CD4-positive, alpha-beta T cell treated with Interleukin-17A for 1 hour (primary cell): ENCODE measurements at places on chromosomes 13 and 19.

- DNase-seq = no peak
Observed at GRCh38 chr19:8905342-8905741, 73.2 kb downstream of the MBD3L1 start.

DNA sequence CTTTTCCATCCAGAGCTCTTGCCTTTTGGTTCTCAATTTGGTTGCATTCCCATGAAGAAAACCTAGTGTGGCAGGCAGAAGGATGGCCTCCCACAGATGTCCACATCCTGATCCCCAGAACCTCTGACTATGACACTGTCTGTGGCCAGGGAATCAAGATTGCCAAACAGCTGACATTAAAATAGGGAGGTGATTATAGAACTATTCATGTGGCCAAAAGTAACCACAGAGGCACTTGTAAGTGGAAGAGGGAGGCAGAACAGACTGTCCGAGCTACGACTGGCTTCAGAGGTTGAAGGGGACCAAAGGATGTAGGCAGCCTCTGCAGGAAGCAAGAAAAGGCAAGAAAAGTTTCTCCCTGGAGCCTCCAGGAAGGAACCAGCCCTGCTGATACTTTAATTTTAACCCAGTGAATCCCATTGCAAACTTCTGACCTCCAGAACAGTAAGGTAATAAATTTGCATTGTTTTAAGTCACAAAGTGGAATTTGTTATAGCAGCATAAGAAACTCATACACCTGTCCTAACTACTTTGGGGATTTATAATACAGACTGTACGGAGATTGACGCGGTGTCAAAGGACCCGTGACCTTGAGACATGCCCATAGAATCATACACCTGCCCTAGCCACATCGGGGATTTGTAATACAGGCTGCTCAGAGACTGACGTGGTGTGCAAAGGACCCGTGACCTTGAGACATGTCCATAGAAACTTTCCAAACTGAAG, 106.5 kb downstream of the ATP11A start:
- DNase-seq = no peak

DNA sequence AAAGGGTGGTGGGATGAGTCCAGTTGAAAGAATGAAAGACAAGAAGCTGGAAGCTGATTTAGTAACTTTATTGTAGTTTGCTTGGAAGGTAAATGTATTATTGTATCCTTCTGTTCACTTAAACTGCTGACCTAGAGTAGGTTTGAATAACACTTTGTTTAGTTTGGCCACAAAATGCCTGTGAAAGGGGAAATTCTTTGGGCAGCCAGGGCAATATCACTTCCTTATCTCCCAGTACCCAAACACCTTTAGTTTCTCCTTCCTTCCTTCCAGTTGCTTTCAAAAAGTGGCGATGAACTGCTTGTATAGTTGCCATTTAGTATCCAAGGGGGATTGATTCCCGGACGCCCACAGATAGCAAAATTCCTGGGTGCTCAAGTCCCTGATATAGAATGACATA, 120.1 kb downstream of the PAN3 start:
- no peak for DNase-seq

DNA sequence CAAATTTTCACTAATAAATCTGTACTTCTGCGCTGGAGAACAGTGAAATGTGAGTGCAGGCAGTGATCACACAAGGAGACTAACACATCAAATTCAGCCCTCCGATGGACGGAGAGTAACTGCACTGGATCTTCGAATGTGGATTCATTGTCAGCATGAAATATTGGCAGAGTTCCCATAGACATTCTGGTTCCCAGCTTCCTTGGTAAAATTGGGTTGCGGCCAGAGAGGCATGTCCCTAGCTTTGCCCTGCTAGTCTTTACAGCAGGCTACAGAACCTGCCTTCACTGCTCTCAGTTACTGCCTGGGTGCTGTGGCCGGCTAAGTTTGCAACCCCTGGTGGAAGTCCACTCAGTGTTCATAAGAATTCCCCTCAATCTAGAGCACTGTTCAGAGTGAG, 32.3 kb upstream of the UQCRFS1 start:
- no peak for DNase-seq

- no peak for DNase-seq
Observed at GRCh38 chr13:34372581-34372980, 554.6 kb downstream of the RFC3 start.

DNA sequence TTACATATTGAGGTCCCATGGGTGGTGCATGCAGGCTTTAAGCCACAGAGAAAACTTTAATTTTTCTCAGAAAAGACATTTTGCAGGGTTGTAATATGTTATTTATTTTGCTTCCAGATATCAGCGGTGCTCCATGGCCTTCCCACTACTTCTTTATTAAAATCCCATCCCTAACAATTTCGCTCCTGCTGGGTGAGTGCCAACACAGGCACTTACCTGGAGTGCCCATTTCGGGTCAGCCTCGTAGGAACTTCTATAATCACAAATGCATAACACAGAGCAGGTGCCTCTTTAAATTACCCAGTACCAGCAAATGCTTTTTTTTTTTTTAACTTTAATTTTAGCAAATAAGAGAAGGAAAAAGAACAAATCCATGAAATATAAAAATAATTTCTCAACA, 86.4 kb downstream of the EFNB2 start:
- no peak for DNase-seq
